Activated CD4-positive, alpha-beta T cell treated with anti-CD3 and anti-CD28 coated beads, Interleukin-2, amount 50 U/mL, for 16 hours (primary cell): ENCODE measurements at places on chromosomes 3 and 15.
A peak's percentile ranks its signal among the peaks of the same experiment; 100 is the strongest.

- DNase-seq: no peak
Measured at GRCh38 chr3:185759512-185759911, 65.3 kb downstream of the IGF2BP2 start.

DNA sequence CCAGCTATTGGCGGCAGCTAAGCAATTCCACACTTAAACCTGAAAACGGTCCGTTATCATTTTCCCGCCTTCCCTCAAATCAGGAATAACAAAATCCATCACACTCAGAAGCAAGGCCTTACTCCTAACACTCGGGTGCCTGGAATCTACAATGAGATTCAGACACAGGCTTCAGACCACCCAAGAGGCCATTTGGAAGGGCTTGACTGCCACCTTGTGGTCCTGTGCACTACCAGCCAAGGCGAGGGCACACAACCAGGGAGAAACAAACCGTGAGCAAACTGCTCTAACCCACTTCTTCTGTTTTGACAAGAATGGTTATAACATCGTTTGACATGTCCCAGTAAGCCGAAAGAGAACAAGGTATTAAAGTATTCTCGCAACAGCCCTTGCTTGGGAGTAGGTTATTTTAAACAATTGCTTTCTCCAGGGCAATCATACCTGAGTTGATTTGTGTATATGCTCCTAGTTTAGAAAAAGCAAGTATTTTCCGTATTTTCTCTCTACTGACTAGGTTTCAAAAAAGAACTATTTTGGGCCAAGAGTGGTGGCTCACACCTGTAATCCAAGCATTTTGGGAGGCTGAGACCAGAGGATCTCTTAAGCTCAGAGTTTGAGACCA lies 40.1 kb upstream of the TAFA4 start:
- peak; percentile 48 for DNase-seq

DNA sequence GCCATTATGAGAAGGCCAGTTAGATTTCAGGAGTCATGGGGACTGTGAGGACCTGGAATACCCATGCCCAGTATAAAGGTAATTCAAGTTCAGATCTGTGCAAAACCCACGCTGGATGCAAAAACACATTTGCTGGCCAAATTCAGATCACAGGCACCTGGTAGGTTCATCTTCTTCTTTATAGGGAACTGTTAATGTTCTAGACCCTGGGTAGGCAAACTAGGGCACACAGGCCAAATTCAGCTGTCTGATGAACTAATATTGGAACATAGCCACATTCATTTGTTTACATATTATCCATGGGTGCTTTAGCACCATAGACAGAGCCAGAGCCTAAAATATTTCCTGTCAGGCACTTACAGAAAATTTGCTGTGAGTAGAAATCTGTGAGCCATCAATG lies 241.4 kb downstream of the PTPRG start:
- no peak for DNase-seq

- no peak for DNase-seq
Measured at GRCh38 chr3:192392986-192393385, 334.4 kb downstream of the FGF12 start.

GRCh38 chr15:47796830-47797229 lies 79.5 kb downstream of the SEMA6D start:
- no peak for DNase-seq

DNA sequence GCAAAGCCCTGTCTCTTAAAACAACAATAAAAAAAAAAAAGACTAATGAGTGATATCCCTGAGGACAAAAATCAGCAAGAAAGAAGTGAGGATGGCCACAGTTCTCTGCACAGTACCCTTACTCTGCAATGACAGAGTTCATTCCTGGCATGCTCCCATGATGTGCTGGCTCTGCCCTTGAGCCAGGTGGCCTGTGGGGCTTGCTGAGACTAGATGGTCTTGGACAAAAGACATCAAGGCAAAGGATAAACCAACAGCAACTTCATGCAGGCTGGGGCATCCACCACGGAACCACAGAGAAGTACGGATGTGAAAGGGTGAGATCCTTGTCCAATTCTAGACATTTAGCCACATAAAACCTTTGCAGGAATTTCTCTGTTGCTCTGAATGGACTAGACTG lies 12.7 kb downstream of the MGLL start:
- no peak for DNase-seq

- DNase-seq: no peak
Measured at GRCh38 chr15:40059821-40060220, 20.8 kb upstream of the SRP14 start.

DNA sequence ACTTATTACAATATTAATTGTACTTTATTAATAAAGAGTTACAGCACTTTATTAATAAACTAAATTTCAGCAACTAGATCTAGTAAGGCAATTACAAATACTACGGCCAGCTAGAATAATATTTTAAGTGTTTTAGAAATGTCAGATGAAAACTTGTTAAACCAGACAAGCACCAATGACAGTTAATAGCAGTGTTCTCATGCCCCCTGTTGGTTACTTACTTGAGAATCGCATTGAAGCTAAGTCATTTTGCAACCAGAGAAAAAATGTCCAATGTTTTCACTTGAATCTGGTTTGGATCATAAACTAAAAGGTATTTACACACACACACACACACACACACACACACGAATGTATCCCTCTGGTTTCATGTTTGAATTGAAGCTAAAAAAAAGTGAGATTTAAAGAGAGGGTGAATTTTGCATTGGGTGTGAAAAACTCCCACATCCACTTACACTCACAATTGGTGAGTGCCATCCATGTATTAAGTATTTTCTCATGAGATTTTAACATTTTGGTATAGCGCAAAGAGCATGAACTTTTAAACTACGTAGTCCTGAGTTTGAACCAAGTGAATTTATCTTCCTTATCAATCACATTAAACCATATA lies 347.7 kb downstream of the ZBBX start:
- no peak for DNase-seq

DNA sequence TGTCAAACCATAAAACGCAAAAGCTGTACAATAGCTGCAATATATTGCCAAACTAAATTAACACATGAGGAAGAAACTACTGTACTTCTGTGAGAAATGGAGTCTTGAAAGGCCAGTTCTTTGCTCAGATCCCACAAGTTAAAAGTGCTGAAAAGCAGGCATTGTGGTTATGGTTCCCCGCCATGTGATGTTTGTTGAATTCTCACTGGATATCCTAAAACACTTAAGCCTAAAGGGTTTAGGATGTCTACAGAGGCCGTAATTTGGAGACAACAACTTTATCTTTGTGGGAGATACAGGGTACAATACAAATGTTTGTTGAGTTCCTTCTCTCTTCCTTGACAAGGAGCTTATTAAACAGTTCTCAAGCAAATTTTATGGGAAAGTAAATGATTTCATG lies 53.2 kb downstream of the TMEM212 start:
- no peak for DNase-seq

DNA sequence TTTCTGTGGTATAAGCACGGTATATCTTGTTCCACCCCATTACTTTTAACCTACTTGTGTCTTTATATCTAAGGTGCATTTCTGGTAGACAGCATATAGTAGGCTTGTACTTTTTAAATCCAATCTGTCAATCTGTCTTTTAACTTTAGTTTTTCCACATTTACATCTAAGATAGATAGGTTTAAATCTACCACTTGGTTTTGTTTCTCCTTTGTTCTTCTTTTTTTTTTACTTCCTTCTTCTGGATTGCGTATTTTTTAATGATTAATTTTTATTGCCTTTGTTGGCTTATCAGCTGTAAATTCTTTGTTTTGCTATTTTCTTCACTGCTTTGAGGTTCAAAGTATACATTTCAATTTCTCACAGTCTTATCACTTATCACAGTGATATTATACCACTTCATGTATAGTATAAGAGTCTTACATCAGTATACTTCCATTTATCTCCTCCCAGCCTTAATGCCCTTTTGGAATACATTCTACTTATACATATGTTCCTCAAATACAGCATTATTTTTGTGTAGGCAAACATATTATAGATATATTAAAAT lies 31.0 kb downstream of the IQCB1 start:
- no peak for DNase-seq
